ENCODE measurements at places on chromosomes 2 and 18.

DNA sequence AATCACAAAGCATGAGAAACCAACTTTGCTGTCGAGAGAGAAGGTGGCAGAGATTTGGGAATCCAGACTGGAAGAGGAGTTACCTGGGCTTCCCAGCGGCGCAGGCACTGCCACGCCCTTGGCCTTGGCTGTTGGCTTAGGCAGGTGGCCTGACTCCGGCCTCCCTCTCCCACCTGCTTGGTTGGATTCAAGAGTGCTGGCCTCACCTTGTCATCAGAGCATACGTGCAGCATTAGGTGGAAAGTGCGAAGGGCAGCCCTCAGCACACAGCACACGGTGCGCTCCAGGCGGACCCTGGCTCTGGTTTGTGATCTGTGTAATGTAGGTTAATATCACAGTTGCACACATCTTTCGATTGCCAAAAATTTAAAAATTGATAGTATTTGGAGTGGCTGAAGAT is 19.2 kb upstream of the ASB1 start:
- no peak for DNase-seq

- DNase-seq: no peak
Measured at GRCh38 chr2:111946294-111947114, 48.1 kb downstream of the MERTK start.

DNA sequence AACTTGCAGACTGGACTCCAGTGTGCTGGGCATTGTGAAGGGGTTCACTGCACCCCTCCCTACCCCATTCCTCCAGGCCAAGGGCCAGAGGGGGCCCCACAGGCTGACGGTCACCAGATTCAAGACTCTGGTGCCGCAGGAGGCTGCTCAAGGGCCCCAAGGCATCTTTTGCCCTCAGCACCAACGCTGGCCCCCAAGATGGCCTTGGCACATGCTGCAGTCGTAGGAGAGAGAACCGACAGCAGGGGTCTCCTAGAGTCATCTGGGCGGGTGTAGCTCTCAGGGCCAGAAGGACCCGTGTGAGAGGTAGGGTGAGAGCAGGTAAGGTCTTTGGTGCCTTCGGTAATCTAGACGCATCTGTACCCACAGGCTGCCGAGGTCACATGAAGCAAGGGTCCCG is 18.7 kb upstream of the ODC1 start:
- no peak for DNase-seq

DNA sequence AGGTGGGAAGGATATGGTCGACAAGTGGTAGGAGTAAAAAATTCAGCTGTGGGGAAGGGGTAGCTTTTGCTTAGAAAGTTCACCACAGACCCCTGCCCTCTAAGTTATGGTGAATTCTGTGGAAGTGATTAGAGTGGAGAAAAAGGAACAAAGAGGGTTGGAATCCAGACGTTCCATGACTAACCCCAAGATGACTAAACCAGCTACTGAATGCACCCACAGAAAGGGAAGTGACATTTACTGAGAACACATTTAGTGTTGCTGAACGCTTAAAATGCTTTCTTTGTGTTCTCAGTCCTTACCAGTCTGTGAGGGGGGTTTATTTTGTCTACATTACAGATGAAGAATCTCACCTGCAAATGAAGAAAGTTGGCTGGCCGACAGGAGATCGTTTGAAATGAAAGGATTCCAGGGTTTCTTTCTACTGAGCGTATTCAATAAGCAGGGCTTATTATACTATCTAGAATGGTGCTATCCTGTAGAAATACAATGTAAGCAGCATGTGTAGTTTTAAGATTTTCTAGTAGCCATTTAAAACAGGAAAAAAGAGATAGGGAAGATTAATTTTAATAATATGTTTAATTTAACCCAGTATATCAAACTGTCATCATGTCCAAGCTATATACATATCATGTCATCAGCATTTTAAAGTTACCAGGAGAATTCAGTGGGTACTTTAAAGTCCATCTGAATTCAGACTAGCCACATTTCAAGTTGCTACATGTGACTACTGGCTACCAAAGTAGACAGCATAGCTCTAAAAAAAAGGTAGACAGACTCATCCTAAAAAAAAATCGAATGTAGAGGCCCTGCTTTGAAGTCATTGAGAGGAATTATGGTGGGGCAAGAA is 60.1 kb downstream of the LIMS1 start:
- DNase-seq: no peak

DNA sequence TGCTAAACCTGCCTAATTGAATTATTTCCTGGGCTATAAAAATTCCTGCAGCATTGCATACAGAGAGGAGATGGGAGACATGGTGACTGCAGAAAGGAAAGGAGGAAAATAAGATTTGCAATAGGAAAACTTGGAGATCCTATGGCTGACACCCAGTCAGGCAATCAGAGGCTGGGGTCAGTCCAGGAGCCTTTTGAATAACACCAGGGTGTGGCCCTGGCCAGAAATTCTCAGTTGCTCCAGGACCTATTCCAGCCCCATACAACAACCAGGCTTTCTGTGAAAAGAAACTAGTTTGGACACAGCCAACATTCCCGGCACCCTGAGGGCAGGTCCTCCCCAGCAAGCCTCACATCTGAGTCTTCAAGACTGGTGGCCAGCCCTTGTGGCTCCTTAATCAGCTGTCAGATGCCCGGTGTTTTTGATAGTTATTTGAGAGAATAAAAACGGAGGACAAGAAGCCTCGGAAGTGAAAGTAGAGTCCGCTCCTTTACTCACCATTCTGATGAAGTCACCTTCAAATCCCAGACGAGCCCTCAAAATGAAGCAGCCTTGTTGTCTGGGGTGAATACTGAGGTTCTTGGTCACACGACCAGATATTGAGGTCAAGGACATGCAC is 31.1 kb upstream of the GMCL1 start:
- peak; percentile 49 for DNase-seq

Data from activated CD8-positive, alpha-beta memory T cell treated with anti-CD3 and anti-CD28 coated beads for 24 hours (primary cell).